ENCODE measurements at places on chromosomes 7 and 10. TPM values are rescaled to one million over a fixed set of nuclear protein-coding genes. Genes with fewer than 3 reads are reported as not detected.
A peak's percentile ranks its signal among the peaks of the same experiment; 100 is the strongest.

Gene ANKRD22
- total RNA-seq = 0.13 TPM

Gene EPC1
- 27.5 TPM for total RNA-seq

Gene IFIT1B
- not detected for total RNA-seq

Gene HMX3
- total RNA-seq = not detected

Gene FGFR2
- total RNA-seq = not detected

Gene CDHR3
- 2.2 TPM for total RNA-seq

Gene CYP2E1
- 0.45 TPM for total RNA-seq

Gene ELMO1
- total RNA-seq = 0.13 TPM

Gene HOXA2
- total RNA-seq = 0.42 TPM

- DNase-seq = no peak
Measured at GRCh38 chr10:8487346-8487745, 432.9 kb downstream of the GATA3 start.

DNA sequence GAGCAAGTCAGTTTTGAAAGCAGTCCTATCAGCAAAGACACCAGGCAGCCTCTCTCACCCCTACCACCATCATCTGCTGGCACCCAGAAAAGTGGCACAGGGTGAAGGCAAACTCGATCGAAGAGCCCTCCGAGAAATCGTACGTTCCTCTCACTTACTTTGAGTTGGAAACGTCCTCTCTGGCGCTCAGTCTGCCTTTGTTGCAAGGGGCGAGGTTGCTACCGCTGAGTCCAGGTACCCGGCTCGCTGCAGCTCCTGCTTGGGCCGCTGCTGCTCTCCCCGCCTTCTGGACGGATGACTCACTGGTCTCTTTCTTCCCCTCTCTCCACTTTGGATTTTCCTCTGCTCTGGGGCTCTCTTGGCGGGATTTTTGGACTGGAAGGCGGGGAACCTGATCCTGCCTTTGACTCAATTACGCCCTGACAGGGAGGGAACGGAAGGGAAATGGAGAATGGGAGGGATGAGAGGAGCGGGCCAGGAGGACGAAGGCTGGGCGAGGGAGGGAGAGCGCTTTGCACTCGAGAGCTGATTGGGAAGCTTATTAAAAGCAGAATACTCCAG is at the start of gene PTN:
Gene PTN, minus strand, starts transcription at position 453 of the 561 bp plus-strand sequence. CDS start 88,760 bp downstream, outside the sequence.
- peak; percentile 47 for DNase-seq

- no peak for DNase-seq
Measured at GRCh38 chr7:106723398-106723797, 62.4 kb upstream of the CCDC71L start.

DNA sequence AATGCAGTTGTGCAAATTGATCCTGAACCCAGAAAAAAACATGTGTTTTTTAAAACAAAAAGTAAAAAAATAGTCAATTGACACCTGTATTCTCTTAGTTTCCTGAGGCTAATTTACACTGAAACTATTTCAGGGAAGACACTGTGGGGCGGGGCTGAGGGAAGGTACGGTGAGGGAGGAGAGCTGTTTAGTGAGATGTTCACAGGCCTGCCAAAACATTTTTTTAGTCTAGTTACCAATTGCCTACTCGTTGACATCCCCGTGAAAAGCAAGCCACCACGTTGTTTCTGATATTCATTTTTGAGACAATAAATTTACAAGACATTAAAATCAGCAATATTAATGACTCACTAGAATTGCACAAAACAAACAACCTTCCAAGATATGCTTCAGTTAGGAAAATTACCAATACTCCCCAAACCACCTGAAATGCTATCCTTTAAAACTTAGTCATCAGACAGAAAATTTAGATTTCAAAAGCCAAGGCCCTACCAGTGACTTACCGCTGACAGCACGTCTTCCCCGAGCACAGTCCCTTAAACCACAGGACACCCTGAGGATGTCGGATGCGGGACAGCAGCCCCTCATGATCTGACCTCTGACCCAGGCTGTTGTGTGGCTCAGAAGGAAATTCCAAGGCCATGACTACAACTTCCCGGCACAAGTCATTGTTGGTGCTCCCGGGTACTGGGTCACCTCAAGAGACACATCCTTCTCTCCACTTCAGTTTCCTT is 279.2 kb downstream of the PRPF18 start:
- DNase-seq = peak; percentile 46

DNA sequence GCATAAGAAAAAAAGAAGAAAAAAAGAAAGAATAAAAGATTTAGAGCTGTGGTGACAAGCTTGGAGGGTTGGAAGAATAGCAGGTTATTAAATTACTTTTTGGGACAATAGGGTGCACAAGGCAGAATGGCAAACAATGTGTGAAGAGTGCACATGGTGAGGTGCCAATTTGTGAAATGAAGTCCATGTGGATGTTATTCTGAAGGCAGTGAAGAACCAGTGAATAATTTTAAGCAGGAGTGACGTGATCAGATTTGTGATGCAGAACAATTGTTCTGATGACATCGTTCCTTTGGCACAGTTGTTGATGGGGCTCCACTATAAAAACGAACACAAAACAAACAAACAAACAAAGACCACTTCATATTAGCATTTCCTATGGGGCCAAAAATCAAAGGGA is 700.3 kb downstream of the NRG3 start:
- DNase-seq = no peak

DNA sequence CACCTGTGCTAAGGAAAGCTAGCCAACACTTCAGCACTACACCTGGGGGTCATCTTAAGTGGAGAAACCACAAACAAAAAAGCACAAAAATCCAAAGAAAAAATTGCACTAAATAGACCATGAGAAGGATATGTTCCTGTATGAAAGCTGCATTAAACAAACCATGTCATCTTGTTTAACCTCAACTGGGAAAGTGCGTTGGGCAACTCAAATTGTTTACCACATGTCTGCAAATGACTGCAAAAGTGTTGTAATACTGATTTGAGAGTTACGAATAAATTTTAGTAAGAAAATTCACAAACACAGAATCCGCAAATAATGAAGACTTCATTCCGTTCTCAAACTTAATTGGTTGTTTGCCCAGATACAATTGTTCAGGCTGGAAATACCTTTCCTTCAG is 111.9 kb upstream of the EGFR start:
- DNase-seq = no peak

- no peak for DNase-seq
Measured at GRCh38 chr10:75272896-75273295, 37.1 kb upstream of the COMTD1 start.

- DNase-seq = no peak
Measured at GRCh38 chr10:133110609-133111275, 23.0 kb downstream of the ADGRA1 start.

- no peak for DNase-seq
Measured at GRCh38 chr10:7085147-7085912, 325.5 kb downstream of the SFMBT2 start.

- DNase-seq = no peak
Measured at GRCh38 chr7:71021131-71021530, 110.8 kb upstream of the GALNT17 start.

DNA sequence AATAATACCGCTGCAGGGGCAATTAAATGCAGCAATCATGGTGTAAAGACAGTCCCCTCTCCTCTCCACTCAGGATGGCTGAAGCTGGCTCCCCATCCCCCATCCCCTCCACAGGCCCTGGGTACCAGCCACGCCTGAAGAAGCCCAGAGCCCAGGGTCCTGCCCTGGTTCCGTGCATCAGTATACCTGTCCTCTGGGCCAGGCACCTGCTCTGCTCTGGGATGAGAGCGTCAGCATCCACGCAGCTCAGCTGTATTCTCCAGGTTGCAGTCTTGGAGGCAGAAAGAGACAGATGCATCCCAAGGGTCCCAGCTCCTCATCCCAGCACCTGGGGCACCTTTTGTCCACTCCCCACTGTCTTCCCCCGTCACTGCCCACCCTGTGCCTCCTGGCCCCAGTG is 233.8 kb downstream of the TCERG1L start:
- no peak for DNase-seq

DNA sequence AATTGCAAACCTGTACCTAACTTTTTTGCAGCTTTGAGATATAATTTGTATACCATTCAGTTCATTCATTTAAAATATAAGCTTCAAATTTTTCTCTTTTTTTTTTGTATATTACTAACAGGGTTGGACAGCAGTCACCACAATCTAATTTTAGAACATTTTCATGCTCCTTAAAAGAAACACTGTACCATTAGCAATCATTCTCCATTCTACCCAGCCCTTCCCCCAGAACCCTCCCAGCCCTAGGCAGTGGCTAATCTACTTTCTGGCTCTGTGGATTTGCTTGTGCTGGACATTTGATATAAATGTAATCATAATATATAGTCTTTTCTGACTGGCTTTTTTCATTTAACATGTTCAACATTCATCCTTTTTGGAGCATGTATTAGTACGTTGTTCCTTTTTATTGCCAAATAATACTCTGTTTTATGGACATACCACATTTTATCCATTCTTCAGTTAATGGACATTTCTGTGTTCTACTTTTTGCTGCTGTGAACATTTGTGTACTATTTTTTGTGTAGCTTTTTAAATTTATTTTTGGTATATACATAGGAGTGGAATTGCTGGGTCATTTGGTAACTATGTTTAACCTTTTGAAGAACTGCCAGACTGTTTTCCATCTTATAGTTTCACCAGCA is 40.9 kb upstream of the ST7 start:
- peak; percentile 22 for DNase-seq

- no peak for DNase-seq
Measured at GRCh38 chr10:95245425-95246055, 45.3 kb downstream of the PDLIM1 start.

DNA sequence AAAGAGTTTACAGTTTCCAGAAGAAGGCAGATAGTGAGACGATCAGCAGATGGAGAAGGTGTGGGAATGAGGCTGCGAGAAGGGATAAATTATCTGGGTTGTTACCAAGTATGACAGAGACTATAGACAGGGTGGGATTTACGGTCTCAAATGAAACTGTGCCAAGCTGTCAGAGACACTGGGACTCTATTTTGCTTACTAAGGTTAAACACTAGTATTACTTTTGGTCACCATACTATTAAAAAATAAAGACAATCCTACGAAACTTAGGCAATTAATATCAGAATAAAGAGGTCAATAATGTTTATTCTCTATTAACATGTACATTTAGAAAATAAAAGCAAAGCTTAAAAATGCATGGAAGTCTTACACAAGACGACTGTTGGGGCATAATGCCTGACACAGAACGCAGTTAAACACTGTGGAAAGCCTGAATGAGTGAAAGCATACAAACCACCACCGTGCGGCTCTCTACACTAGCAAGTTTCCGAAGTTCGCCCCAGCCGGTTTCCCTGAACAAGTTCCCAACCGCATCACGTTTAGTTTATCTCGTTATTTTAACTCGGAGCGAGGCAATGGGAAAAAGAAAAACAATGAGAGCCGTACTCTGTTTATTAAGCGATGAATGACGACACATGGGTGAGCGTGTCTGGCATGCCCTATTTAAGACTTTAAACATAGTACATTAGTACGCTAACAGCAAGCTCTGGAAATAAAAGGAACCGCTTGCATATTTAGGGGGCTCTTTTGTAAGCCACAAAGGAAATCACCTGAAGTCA is 909 bp upstream of the CC2D2B start:
- DNase-seq = peak; percentile 61

- no peak for DNase-seq
Measured at GRCh38 chr7:139495580-139496125, 12.2 kb upstream of the KLRG2 start.

DNA sequence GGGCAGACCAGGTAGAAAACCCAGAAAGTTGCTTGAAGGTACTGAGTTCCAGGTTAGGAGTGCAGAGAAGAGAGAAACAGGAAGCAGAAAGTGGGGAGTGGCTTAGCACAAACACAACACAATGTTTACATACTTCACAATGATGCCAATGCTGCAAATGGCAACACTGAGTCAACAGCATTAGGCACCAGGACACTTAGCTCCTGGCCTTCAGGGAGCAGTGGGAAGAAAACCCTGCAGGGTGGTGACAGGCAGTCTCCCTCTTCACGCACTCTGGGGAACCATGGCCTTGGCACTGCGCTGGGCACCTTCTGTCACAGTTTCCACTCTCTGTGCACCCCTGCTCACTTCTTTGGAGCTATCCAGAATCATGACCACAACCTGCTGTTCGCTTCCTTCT is 7.3 kb downstream of the ICA1 start:
- no peak for DNase-seq

DNA sequence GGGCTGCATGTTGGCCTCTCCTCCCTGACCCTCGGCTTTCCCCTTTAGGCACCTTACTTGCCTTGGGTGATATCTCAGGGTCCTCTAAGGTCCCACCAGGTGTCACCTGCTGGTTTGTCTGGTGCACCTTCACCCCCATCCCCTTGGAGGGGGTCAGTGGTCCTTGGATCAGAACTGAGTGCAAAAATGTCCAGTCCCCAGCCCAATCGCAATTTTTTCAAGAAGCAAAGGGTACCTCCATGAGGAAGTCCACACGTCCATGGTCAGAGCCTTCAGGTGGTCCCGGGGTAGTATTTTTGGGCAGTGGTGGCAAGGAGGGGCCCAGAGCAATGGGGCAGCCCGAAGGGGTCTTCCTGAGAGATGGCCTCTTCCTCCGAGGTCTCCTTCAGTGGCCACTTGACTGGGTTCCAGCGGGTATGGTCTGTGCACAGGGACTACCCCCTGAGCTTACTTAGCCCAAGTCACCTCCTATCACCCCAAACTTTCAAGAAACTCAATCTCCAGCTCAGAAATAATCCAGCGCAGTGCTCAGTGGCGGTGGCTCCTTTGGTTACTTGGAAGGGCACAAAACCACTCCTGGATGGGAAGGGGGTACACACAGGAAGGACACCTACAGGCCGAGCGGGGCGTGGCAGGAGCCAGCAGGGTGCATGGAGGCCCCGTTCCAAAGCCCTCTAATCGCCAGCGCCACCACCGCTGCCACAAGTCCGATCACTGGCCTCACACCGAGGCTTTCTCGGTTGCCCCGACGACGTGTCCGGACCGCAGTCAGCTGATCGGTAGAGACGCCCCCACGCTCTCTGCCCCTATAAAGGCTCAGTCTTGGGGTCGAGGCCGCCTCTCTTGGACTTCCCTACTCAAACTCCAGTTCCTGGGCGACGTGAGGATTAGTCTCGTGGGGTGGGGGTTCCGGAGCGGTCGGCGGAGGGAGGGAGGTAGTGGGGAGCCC is 4.5 kb downstream of the SAP25 start:
- DNase-seq = no peak

- DNase-seq = no peak
Measured at GRCh38 chr10:117266400-117266799, 25.5 kb downstream of the SLC18A2 start.

DNA sequence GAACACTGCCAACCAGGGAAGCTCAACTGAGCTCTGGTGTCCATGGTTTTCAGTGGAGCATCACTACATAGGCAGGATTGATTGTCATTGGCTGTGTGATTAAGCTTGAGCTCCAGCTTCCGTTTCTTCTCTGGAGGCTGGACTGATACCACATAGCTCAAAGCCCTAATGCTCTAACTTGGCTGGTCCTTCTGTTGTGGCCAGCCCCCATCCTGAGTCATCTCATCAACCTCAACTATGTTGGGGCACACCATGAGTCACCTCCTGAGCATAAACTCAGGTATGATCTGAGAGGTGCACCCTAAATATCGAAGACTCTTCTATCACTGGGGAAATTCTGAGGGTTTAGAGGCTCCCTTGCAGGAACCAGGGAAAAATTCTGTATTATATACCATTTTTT is 114.5 kb upstream of the INHBA start:
- peak; percentile 51 for DNase-seq

DNA sequence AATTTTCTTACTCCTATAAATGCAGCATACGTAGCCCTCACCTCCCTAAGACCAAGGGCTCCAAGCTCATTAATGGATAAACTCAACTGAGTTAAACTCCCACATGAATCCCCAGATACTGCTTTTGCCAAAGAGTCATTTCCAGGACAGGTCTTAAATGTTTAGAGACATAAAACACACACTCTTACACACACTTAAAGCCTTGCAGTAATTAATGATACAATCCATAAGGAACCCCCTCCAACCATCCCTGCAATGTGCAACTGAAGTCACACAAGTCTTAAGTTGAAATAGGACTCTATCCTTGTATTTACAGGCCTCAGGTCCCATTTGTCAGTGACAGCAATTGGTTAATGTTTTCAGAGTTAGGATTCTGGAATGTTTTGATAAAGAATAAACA is 194.1 kb downstream of the FANK1 start:
- DNase-seq = no peak
